MV-4-11 (cell line): ENCODE measurements at places on chromosomes 5 and 9.

GRCh38 chr5:66992547-66992946, 204.1 kb downstream of the CD180 start:
- DNase-seq: peak; percentile 75

DNA sequence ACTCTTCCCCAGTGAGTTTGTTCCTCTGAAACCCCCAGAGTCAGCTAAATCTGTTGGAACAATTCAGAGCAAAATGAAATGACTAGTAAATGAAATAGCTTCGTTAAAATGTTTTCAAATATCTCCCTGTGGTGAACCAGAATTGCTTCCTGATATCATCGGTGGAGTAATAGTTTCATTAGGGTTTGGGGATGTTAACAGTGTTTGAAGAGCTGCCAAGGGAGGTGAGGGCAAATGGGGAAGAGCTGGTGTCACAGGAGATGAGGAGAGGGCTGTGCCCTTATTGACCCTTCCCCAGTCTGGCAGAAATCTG, 4.3 kb upstream of the C7 start:
- no peak for DNase-seq

GRCh38 chr5:22567983-22568382, 285.2 kb downstream of the CDH12 start:
- no peak for DNase-seq

- no peak for DNase-seq
These were observed 275.3 kb downstream of the TMEM38B start for GRCh38 chr9:105969636-105970035.

DNA sequence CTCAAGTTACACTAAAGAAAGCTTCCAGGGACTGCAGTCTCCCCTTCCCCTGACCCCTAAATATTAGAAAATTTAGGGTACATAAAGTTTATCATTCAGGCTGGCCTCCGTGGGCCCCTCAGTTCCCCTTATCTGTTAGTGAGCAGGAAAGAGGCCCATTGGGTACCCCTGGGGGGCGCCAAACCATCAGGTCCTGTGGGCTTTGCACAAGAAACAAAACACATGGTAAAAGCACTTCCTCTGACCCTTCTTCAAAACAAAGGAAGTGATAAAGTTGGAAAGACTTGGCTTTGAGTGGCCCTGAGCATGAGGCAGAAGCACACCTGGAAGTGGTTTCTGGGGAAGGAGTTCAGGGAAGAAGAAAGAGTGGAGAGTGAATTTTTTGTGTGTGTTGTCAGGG, 213.0 kb downstream of the SMARCA2 start:
- peak; percentile 87 for DNase-seq

DNA sequence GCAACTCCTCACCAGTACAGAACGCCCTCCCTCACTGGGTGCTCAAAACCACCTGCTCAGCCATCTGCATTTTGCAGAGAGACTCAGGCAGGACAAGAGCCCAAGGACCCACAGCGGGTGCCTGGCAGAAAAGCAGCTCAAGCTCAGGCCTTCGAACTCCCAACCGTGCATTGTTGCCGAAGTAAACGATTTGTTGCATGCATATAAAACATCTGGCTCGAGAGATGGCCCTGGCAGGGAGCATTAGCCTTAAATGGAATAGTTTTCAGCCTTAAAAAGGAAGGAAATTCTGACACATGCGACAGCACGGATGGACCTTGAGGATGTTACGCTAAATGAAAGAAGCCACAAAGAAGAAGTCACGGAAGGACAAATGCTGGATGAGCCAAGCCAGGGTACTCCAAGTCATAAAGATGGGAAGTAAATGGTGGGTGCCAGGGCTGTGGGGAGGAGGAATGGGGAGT, 160.4 kb upstream of the PHYKPL start:
- peak; percentile 92 for DNase-seq

DNA sequence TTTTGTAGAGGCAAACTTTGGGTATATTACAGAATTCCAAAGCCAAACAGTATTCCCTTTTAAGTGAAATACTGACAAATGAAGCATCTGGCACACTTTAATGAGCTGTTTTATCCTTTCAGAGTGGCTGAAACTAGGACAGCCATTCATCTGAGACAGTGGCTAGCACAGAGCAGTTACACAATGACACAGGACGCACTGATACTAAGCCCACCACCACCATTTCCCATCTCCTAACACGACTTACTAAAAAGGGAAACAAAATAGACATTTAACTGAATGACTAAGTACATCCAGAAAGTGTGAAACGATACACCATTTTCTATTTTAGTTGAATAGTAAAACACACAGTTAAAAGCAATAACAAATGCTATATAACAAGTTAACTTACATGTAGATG, 120.4 kb upstream of the RETREG1 start:
- DNase-seq: no peak

- DNase-seq: no peak
These were observed 77.4 kb downstream of the C7 start for GRCh38 chr5:40986666-40987065.

DNA sequence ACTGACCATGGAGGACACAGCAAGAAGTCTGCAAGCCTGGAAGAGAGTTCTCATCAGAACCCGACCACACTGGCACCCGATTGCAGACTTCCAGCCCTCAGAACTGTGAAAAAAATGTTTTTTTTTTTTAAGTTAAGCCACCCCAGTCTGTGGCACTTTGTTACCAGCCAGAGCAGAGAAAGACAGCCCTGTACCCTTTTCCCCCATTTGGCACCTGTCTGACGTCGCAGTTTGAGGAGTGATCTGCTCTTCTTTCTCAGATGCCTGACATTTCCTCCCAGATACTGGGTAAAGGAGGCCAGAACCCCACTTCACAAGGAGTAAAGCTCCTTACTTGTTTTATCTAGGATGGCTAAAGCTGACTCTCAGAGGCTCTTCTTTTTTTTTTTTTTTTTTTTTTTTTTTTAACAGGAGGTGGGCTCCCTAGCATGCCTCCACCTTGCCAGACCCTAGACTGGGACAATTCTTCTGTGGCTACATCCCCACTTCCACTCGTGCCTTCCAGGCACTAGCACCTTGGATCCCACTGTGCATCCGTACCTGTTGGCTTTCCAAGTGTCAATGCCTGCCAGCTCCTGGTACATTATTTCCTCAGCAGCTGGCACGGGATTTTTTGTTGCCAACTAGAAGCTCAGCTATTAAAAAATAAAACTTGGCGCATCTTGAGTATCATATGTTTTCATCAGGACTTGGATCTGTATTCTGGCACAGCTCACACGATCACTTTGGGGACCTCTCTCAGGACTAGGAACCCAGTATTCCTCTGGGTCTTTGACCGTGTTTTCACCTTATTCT, 14.4 kb downstream of the CAMK4 start:
- DNase-seq: no peak

- no peak for DNase-seq
These were observed 24.0 kb downstream of the RANBP17 start for GRCh38 chr5:170885809-170886208.

GRCh38 chr9:86971742-86972141, 24.4 kb upstream of the GAS1 start:
- DNase-seq: no peak

GRCh38 chr9:4614627-4615026, 47.5 kb upstream of the PLPP6 start:
- no peak for DNase-seq

GRCh38 chr5:10583663-10584572, 20.0 kb downstream of the ANKRD33B start:
- no peak for DNase-seq
